ENCODE measurements at places on chromosomes 4 and X.

- DNase-seq = no peak
Observed at GRCh38 chr4:142818031-142818430, 28.1 kb downstream of the INPP4B start.

DNA sequence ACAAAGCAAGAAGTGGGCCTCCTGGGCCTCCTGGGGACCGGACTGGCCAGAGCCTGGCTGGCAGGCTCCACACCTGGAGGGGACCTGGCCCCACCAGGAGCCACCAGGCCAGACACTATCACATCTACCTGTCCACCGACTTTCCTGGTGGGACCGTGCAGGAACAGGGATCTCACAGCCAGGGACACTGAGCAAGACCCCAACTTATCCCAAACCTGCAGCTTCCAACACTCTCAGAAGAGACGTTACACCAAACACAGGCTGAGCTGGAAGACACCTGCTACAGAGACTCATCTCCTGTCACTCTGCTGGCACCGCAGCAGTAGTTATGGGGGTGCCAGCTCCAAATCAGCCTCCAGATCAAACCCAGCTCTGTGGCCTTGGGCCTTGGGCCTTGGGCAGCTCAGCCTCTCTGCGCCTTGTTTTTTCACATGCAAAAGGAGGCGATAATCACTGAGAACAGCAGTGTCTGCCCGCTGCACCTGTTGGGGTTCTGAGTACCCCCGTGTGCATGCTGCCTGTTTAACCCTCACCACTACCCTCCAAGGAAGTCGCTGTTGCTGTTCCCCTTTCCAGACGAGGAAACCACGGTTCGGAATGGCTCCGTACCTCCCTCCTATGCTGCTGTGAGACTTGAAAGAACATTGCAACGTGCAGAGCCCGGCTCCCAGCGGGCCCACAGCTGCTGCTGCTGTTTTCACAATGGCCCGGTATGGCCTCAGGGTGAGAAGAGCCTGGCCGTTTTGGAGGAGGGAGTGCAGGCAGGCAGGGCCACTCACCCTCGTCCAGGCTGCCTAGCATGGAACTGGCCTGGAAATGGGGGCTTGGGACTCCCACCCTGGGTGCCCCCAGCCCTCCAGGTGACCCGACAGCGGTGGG, 69.6 kb downstream of the ADRA2C start:
- no peak for DNase-seq

GRCh38 chrX:21778236-21778635, 20.3 kb upstream of the SMPX start:
- DNase-seq = no peak

DNA sequence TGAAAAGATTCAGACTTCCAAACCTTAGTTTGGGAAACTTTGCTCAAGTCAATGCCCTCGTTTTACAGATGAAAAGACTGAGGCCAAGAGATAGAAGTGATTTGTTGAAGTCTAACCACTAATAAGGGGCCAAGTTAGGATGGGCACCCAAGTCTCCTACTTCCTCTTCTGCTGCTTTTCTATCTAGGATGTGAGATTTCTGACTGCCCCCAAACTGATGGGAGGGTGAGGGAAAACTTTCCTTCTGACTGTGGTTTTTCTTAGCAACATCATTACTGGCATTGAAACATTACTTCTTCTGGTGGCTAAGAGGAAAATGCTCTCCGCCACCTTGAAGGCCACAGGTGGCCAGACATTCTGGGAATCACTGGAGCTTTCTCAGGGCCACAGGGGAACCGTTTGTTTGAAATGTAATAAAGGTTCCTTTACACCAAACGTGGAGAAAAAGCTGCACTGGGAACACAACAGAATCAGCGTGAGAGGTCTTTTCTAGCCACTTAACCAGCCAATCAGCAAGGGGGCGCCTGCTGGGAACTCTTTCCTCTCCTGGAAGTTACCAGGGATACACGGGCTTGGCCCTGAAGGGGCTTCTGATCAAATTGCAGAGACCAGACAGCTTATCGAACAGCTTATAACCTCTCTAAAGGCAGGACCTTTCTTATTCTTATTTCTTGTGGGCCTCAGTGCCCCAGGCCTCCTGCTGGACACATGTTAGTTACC, 115.9 kb upstream of the TEX13D start:
- no peak for DNase-seq

GRCh38 chr4:43457866-43458265, 565.4 kb downstream of the GRXCR1 start:
- DNase-seq = no peak

DNA sequence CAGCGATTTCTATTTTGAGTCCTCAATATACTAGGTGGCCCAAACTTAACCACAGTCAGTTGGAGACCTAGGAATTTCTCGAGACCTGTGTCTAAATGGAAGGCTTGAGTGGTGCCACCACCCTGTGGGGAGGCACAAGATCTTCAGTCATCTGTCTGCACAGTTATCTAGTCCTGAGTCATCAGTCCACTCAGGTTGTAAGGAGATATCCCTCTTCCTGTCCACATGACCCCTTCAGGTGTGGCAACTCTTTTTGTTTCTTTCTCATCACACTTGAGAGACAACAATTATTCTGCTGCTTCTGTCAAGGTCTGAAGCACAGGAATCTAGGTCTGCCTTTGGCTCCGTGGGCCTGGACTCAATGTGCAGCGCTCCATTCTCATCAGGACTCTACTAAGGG, 64.4 kb upstream of the IBSP start:
- no peak for DNase-seq

- DNase-seq = no peak
Observed at GRCh38 chrX:46904626-46905025, 7.6 kb upstream of the JADE3 start.

DNA sequence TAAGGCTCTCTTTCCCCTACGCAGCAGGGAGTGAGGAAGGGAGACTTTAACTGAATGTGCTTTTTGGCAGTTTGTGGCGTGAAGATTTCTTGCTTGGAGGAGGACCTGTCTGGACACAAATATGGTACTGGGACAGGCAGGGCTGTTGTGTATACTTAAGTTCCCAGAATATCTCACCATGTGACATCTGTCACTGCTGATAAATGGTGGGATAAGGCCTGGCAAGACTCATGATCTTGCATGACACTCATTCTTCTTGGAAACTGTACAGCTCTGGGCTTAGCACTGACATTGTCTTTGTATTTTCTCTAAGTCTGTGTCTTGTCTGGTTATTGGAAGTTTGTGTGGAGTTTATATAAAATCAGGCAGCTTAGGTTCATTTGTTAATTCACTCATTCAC, 93.1 kb downstream of the STK32B start:
- no peak for DNase-seq

- DNase-seq = no peak
Observed at GRCh38 chr4:26727844-26728243, 132.8 kb upstream of the STIM2 start.

DNA sequence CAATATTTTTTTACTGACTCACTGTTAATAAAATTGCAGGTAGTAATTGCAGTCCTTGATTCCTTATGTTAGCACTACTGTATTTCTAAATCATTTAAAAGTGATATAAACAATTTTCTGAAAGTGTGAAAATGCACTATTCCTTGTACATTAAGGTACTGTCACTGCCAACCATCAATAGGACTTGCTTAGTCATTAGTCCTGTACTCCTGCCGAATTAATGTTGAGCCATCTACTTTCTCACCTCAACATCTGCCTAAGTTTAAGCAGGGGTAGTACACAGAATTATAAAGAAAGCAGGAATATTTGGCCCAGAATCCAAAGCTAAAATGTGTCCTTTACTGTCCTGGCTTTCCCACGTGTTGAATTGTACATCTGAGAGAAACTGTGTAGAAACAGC, 87.0 kb upstream of the TRPC3 start:
- no peak for DNase-seq

DNA sequence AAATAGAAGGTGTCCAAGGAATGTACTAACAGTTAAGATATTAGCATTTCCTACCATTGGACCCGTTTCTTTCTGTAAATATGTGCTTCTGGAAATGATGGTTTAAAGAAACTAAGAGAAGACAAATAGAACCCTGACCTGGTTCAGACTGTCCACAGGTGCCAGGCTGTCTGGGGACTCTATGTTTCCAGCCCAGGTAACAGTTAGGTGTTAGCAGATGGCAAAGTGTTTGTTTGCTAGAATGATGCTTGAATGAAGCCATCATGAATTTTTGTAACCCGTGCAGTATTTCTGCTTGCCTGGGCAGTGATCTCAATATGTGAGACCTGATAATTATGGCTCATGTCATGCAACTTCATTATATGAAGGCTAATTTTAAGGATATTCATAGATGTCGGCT, 87.5 kb downstream of the LRRC66 start:
- no peak for DNase-seq

GRCh38 chr4:95426455-95426854, 122.3 kb downstream of the UNC5C start:
- DNase-seq = no peak

- no peak for DNase-seq
Observed at GRCh38 chrX:107747596-107748161, 27.9 kb downstream of the TSC22D3 start.

- DNase-seq = no peak
Observed at GRCh38 chr4:87112063-87112462, 108.4 kb downstream of the KLHL8 start.

GRCh38 chr4:65139998-65140397, 530.3 kb downstream of the EPHA5 start:
- no peak for DNase-seq

DNA sequence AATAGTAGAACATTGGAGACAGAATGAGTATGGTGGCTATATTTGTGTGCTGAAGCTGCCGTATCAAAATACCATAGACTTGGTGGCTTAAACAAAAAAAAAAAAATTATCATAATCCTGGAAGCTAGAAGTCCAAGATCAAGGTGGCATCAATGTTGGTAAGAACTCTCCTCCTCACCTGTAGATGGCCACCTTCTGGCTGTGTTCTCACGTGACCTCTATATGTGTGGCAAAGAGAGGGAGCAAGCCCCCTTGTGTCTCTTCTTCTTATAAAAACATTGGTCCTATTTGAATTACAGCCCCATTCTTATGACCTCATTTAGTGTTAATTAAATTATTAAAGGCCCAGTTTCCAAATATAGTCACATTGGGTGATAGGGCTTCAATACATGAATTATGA, 1640.9 kb upstream of the PCDH7 start:
- peak; percentile 2 for DNase-seq

DNA sequence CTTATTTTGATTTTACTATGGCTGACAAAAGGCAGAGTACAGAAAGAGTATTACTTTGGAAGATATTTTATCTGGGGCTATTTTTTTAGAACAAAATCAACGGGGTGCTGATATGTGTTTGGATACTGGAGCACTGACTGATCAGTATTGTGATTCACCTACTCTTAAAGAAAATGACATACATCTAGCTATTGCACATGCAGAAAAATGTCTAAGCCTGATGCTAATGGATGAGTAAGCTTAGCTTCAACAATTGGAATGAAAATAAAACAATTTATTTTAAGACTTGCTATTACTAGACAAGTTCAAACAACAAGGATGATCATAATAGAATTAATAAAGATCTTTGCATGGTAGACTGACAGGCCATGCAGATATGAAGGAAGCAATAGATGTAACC, 262.0 kb downstream of the PPP1R2C start:
- DNase-seq = no peak

GRCh38 chrX:124328765-124329164, 3.7 kb upstream of the TEX13D start:
- DNase-seq = peak; percentile 59

- DNase-seq = no peak
Observed at GRCh38 chrX:109889289-109890006, 113.5 kb upstream of the TMEM164 start.

- DNase-seq = no peak
Observed at GRCh38 chr4:112156553-112156952, 11.3 kb downstream of the FAM241A start.

DNA sequence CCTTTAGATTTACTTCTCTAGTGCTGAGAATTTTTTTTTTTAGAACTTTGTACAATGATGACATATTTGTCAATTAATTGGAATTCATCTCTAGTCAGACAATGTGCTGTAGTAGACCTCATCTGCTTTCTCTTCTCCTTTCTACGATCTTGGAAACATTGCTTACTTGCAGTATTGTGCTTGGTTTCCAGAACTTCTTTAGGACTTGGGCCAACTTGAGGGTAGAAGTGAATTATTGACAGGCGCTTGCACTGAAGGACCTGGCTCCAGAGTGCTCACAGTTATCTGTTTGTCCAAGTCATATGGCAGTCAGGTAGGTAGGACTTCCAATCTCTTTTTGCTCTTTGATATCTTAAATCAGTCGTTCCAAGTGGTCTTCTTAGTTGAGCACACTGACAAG, 39.6 kb downstream of the FNIP2 start:
- DNase-seq = no peak

GRCh38 chrX:74505437-74505836, 84.1 kb downstream of the SLC16A2 start:
- no peak for DNase-seq

DNA sequence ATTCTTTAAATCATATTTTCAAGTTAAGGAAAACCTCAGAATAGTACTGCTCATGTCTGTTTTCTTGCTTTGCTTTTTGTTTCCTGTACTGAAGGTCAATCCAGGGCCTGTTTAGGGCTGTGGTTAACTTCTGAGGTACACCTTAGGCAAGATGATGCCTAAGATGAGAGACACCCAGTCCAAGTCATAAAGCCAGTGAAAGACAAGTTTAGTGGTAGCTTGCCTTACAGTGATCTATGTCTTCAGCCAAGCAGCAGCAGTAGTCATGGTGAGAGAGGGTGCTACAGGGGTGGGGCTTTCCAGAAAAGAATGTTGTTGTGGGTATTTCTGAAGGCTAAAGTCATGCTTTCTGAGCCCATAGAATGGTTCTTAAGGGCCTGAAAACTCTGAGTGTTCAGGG, 173.7 kb downstream of the VSIG4 start:
- DNase-seq = no peak

- DNase-seq = no peak
Observed at GRCh38 chrX:40506201-40506985, 74.4 kb upstream of the ATP6AP2 start.

DNA sequence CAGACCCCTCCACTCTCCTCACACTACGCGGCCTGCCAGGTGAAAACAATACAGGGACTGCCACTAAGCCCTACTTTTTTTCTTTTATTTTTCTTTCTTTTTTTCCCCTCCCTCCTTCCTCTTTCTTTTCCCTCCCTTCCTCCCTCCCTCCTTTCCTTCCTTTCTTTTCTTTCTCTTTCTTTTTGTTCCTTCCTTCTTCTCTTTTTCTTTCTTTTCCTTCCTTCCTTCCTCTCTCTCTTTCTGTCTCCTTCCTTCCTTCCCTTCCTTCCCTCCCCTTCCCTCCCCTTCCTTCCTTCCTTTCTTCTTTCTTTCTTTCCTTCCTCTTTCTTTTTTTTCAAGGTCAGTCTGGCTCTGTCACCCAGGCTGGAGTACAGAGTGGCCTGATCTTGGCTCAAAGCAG, 41.9 kb downstream of the RWDD4 start:
- DNase-seq = no peak

- no peak for DNase-seq
Observed at GRCh38 chr4:5710961-5711478, at the start of gene EVC. TSS of gene EVC (plus strand) at chr4:5711201. CDS start at chr4:5711381, 180 bp downstream.

GRCh38 chrX:29661290-29661689, 554.1 kb upstream of the MAGEB2 start:
- DNase-seq = no peak

GRCh38 chrX:11064851-11065600, 46.1 kb upstream of the HCCS start:
- DNase-seq = no peak

- DNase-seq = no peak
Observed at GRCh38 chr4:163157157-163157556, 9.5 kb downstream of the NAF1 start.
